CD14-positive monocyte (primary cell): ENCODE measurements at places on chromosomes 5 and 9. TPM values are rescaled to one million over a fixed set of nuclear protein-coding genes. Genes with fewer than 3 reads are reported as not detected.
A peak's percentile ranks its signal among the peaks of the same experiment; 100 is the strongest.

Gene MRPS2
- 27.9 TPM for polyA plus RNA-seq

Gene PCDHGA2
- polyA plus RNA-seq: not detected in 2 replicates

Gene BOD1
- polyA plus RNA-seq: 5.8 TPM

Gene SLC6A18
- polyA plus RNA-seq: not detected in 2 replicates

Gene GGTA1
- polyA plus RNA-seq: 6.9 and 10.9 TPM in 2 replicates

Gene GLRA1
- polyA plus RNA-seq: not detected

Gene TSLP
- polyA plus RNA-seq: not detected in 2 replicates

Gene PGM5
- polyA plus RNA-seq: 1.1 TPM

Gene LCP2
- polyA plus RNA-seq: 89.5 TPM

GRCh38 chr5:7246287-7246686 is 149.7 kb upstream of the ADCY2 start:
- peaks cover 31% of the 10 kb centered on the region for H3K4me1 ChIP-seq
- H3K27me3 ChIP-seq: no peaks in the 10 kb centered on the region
- no peak overlapping the region for H3K27ac ChIP-seq
- H3K4me3 ChIP-seq: no peak overlapping the region

- H3K4me3 ChIP-seq: no peak overlapping the region
- no peaks in the 10 kb centered on the region for H3K36me3 ChIP-seq
- peaks cover 92% of the 10 kb centered on the region for H3K27me3 ChIP-seq
- no peaks in the 10 kb centered on the region for H3K4me1 ChIP-seq
Observed at GRCh38 chr5:73160239-73160671, 12.7 kb upstream of the TMEM174 start.

DNA sequence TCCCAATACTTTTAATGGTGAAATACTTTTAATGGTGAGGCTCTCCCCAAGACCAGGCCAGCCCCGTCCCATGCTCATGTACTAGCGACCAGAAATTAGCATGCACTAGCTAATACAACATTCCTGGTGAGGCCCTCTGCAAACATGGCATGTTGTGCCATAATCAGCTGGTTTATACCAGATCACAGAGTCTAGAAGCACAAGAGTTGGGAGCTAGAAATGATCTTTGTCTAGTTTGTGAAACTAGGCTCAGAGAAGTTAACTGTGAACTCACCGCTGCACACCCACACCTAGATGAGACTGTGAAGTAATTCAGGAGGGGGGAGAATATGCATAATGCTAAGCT is 37.4 kb downstream of the MTMR12 start:
- H3K27me3 ChIP-seq: no peaks in the 10 kb centered on the region
- peaks cover 32% of the 10 kb centered on the region for H3K36me3 ChIP-seq
- H3K27ac ChIP-seq: no peak overlapping the region
- no peak for DNase-seq
- H3K4me1 ChIP-seq: peaks cover 14% of the 10 kb centered on the region

- H3K27ac ChIP-seq: no peak overlapping the region
- no peaks in the 10 kb centered on the region for H3K27me3 ChIP-seq
Observed at GRCh38 chr9:99262949-99263418, 40.9 kb downstream of the SEC61B start.

- no peaks in the 10 kb centered on the region for H3K36me3 ChIP-seq
- DNase-seq: no peak
- peaks cover 10% of the 10 kb centered on the region for H3K4me1 ChIP-seq
- H3K27me3 ChIP-seq: no peaks in the 10 kb centered on the region
Observed at GRCh38 chr5:149421372-149421685, 42.2 kb upstream of the IL17B start.

DNA sequence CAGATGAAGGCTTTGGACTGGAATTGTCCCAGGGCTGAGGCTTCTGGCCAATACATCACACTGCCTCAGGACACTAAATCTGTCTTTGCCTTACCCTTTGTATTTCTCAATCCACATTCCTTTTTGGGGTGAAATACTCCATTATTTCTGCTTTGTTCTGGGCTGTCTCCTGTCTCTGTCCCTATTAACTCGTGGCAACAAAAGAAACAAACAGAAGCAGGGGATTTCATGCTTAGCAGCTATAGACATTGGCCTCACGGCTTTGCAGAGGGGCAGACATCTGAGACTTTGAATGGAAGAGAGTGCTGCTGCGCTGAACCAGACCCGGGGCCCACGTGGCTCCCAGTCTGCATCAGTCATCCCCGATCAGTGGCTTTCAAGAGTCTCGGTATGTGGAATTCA is 129.7 kb downstream of the ARL15 start:
- no peaks in the 10 kb centered on the region for H3K36me3 ChIP-seq
- no peaks in the 10 kb centered on the region for H3K4me1 ChIP-seq
- no peaks in the 10 kb centered on the region for H3K27me3 ChIP-seq
- no peak overlapping the region for H3K27ac ChIP-seq
- H3K4me3 ChIP-seq: no peak overlapping the region

DNA sequence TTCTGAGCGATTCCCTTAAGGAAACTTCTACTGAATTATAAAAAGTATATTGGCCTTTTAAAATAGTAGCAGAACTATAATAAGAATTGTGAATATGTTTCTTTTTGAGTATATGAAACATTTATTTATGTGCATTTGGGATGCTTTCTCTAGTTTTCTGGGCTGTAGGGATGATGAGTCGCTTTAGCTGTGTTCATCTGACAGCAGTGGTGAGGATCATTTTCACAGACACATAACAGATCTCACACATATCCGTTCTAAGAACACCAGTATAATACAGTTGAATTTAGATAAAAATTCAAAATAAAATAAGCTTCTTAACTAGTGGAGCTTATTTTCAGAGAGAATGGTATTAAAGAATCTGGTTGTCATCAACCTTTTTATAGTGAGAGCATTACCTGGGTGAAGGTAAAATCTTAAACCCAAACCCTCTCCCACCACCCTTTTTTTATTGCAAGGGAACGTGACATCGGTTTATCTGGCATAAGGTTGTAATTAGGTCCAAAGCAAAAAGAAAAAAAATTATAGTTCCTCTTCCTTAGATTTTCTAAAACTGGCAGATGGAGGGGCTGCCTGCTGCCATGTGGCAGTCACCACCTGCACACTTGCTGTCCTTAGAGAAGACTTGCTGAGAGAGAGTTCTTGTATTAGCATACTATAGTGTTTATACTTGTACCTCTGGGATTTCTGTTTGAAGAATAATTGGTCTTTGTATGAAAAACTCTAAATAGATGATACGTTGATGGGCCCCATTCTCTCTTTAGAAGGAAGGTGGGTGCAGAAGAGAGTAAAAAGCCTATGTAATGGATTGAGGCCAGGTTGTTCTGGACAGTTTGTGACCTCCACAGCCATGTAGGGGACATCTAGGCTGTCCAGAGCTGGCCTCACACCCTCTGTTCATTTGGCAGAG is 86.8 kb downstream of the CAMK4 start:
- no peak overlapping the region for H3K27ac ChIP-seq
- H3K4me3 ChIP-seq: no peak overlapping the region
- no peaks in the 10 kb centered on the region for H3K4me1 ChIP-seq
- no peaks in the 10 kb centered on the region for H3K27me3 ChIP-seq
- no peaks in the 10 kb centered on the region for H3K36me3 ChIP-seq

DNA sequence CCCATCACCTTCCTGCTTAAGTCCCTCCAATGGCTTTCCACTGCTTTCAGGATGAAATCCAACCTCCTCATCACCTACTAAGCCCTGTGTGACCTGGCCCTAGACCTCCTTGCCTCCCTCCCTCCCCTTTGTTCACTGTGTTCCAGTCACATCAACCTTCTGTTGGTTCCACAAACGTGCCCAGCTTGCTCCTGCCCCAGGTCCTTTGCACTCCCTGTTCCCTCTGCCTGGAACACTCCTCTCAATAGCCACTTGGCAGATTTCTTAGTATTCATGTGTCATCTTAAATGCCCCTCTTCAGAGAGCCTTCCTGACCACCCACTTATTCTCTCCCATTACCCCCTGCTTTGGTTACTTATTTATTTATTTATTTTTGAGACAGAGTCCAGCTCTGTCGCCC is 24.1 kb upstream of the STXBP1 start:
- H3K4me3 ChIP-seq: no peak overlapping the region
- no peaks in the 10 kb centered on the region for H3K36me3 ChIP-seq
- no peak for DNase-seq
- peaks cover 43% of the 10 kb centered on the region for H3K4me1 ChIP-seq

DNA sequence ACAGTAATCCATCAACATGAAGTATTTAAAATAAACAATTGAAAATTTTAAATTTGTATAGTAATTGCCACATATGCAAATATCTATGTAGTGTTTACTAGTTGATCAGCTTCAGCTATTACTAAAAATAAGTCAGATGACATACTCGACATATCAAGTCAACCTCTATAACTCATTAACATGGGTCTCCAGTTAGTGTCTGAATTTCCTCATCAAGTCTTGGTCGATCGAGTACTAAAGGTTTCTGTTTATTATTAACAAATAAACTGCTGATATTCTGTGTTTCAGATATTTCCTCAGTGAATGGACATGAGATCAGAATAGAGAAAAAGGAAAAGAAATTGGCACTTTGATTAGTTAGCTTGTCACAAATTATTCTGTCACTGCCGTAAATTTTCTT is 266.5 kb upstream of the ITGA1 start:
- no peak for DNase-seq
- H3K4me1 ChIP-seq: no peaks in the 10 kb centered on the region
- H3K4me3 ChIP-seq: no peak overlapping the region
- no peak overlapping the region for H3K27ac ChIP-seq

GRCh38 chr5:119515192-119515591 is 62.9 kb downstream of the HSD17B4 start:
- H3K4me1 ChIP-seq: no peaks in the 10 kb centered on the region
- peaks cover 43% of the 10 kb centered on the region for H3K36me3 ChIP-seq
- no peaks in the 10 kb centered on the region for H3K27me3 ChIP-seq
- H3K27ac ChIP-seq: no peak overlapping the region

DNA sequence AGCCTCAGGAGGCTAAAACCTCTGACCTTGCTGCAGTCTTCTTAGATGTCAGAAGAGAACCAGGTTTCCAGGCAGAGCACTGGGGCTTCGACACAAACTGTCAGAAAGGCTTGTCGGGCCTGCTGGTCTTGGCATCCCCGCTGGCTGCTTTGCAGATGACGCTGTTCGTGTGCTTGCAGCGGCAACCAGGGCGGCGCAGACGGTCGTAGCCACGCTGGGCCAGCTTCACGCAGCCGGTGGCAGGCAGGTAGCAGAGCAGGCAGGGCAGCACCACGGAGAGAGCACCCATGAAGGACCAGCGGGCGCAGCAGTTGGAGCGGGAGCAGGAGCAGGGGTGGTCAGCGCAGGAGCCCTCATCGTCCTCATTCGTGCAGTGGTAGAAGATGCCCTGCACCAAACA is 10.7 kb downstream of the SPRY4 start:
- H3K4me3 ChIP-seq: no peak overlapping the region
- H3K36me3 ChIP-seq: no peaks in the 10 kb centered on the region
- peaks cover 27% of the 10 kb centered on the region for H3K27me3 ChIP-seq
- no peak overlapping the region for H3K27ac ChIP-seq
- no peak for DNase-seq

DNA sequence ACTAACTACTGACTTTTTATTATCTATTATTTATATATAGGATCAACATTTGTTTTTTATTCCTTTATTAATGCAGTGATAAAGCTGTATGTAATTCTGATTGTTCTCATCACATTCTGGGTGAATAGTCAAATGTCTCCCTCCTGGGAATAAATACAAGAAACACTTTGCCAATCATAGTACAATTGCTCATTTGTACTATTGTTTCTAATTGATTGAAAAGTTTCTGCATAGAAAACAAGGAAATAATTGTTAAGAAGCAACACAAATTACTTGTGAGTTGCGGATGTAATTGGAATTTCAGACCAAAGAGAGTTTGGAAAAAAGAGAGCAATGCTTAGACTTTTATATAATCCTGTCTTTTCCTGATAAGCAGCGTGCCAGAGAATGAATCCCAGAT is 1013.9 kb downstream of the EFNA5 start:
- H3K4me3 ChIP-seq: no peak overlapping the region
- no peak overlapping the region for H3K27ac ChIP-seq

DNA sequence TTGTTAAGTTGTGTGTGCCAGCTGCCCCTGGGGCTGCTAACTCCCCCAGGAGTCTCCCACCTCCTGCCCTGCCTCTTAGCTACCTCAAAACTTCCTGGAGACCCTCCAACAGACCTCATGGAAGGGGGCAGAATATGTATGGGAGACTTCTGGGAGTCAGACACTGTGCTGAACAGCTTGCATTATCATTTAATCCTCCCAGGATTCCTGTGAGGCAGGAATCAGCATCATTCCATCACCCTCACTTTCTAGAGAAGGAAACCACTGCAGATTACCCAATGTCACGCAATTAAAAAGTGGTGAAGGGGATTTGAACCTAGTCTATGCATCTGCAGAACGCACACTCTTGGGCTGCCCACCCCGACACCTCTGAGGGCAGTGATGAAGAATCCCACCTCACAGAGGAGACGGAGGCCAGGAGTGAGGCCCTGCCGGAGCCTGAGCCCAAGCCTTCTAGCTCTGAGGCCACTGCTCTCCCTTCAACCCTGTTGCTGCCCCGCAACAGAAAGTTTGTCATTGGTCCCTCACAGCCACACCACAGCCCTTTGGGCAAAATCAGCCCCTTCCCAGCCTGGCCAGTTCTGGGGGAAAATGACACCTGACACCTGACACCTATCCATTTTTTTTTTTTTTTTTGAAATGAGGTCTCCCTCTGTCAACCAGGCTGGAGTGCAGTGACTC is 30.3 kb upstream of the IL17B start:
- H3K4me3 ChIP-seq: no peak overlapping the region
- H3K4me1 ChIP-seq: no peaks in the 10 kb centered on the region
- no peaks in the 10 kb centered on the region for H3K27me3 ChIP-seq
- no peaks in the 10 kb centered on the region for H3K36me3 ChIP-seq
- DNase-seq: no peak

- no peaks in the 10 kb centered on the region for H3K36me3 ChIP-seq
- no peaks in the 10 kb centered on the region for H3K4me1 ChIP-seq
- H3K27ac ChIP-seq: no peak overlapping the region
- DNase-seq: no peak
Observed at GRCh38 chr9:32218100-32218767, 166.2 kb upstream of the ACO1 start.

- no peaks in the 10 kb centered on the region for H3K27me3 ChIP-seq
- no peaks in the 10 kb centered on the region for H3K36me3 ChIP-seq
- no peak overlapping the region for H3K4me3 ChIP-seq
- H3K4me1 ChIP-seq: peaks cover 27% of the 10 kb centered on the region
Observed at GRCh38 chr5:150511578-150512367, 3.8 kb downstream of the NDST1 start.

DNA sequence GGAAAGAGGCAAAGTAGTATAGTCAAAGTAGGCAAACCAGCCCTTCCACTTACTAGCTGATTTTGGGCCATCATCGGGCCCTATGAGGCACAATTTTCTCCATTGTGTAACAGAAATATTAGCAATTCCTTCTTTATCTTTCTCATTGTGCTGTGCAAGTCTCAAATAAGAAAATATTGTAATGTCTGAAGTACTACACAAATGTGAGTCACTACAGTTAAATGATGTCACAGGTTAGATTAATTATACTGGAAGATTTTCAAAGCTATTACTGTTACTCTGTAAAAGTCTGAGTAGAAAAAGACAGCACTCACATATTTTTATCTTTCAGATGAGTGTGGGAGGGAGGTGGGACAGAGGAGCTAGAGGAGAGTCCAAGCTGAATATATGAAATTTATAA is 12.4 kb upstream of the TMC1 start:
- H3K4me3 ChIP-seq: no peak overlapping the region
- H3K27me3 ChIP-seq: no peaks in the 10 kb centered on the region
- peaks cover 9% of the 10 kb centered on the region for H3K4me1 ChIP-seq
- no peak overlapping the region for H3K27ac ChIP-seq
- peak; percentile 25 for DNase-seq
- no peaks in the 10 kb centered on the region for H3K36me3 ChIP-seq

- peaks cover 17% of the 10 kb centered on the region for H3K4me1 ChIP-seq
- H3K27ac ChIP-seq: no peak overlapping the region
- DNase-seq: no peak
- H3K36me3 ChIP-seq: no peaks in the 10 kb centered on the region
Observed at GRCh38 chr5:74295676-74296075, 344.9 kb downstream of the ENC1 start.
